Activated CD4-positive, alpha-beta T cell treated with anti-CD3 and anti-CD28 coated beads, Interleukin-2, amount 50 U/mL, for 4 hours (primary cell): ENCODE measurements at places on chromosomes 2 and 18.
A peak's percentile ranks its signal among the peaks of the same experiment; 100 is the strongest.

- no peak for DNase-seq
Observed at GRCh38 chr2:16429431-16430145, 236.0 kb downstream of the CYRIA start.

DNA sequence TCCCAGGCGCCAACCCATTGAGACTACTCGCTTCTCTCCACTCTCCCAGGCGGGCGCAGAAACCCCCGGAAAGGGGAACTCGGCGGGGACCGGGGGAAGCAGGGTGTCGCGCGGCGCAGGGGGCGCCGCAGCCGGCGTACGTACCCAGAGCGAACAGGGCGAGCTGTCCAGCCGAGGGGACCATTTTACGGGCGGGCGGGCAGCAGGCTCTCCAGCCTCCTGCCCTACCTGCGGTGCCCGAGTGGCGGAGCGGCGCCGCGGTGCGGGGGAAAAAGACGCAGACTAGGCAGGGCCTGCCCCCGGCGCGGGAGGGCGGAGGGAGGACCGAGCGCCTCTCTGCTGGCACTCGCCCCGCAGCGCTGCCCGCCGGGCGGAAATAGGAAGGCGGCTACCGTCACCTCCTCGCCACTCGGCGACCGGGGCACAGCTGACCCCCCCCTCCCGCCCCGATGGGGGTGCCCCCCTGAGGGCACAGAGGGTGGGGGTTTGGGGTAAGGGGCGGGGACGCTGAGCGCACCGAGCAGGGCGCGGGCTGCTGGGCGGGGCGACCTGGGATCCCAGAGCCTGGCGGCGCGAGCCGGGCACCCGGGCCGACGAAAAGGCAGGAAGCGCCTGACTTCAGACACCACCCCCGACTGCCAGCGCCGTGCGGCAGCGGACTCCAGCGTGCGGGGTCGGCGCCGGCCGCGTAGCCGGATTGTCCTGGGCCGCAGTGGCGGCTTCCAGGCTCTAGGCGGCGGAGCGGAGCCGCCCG, at the start of gene TGFA:
Gene TGFA (minus strand): TSS at position 243 of the 754 bp plus-strand sequence. CDS start 59 bp downstream, at position 184.
- DNase-seq: peak; percentile 56

DNA sequence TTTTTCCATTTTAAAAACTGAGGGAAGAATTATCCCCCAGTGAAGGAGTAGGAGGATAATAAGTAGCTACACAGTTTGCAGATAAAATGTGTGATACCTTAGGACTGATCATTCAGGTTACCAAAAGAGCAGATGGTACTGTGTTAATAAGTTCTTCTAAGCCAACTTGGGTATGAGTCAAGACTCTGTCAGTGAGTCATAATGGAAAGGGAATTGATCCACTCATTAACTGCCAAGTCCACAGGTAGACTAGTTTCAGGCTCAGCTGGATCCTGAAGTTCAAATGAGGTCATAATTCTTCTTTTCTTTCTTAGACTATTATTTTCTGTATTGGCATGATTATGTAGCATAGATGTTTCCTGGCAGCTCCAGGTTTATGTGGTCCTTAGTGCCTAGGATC, 142.4 kb upstream of the ALPP start:
- no peak for DNase-seq

DNA sequence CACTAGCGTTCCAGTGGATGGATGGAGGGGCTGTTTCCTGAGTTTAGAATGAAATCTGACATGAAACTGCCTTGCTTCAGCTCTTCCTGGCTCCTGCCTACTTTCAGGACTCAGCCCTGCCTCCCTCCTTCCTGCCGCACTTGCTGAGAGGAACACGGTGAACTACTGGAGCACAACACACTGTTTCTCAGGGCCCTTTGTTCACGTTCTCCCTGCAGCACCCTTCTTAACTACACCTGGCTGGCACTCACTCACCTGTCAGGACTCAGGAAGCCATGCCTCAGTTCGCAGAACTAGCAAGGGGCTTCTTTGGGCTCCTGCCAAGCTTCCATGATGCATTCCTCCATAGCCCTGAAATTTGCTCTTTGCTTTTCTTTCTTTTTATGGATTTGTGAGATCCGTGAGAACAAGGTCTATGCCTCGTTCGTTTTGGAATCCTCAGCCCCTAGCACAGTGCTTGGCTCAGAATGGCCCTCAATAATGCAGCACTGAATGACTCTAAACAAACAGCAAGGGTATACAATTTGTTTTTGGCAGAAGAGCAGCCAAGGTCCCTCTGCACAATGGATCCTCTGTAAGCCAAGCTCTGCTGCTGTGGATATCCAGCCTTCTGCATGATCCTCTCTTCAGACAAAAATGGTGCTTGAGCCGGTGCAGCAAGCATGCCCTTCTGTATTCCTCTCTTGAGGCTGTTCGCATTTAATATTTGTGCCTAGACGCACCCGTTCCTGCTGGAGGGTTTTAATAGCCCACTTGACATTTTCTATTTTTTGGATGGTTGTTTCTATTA, 357.0 kb downstream of the TSN start:
- DNase-seq: no peak

GRCh38 chr2:119575439-119575838, 31.2 kb downstream of the CFAP221 start:
- no peak for DNase-seq

DNA sequence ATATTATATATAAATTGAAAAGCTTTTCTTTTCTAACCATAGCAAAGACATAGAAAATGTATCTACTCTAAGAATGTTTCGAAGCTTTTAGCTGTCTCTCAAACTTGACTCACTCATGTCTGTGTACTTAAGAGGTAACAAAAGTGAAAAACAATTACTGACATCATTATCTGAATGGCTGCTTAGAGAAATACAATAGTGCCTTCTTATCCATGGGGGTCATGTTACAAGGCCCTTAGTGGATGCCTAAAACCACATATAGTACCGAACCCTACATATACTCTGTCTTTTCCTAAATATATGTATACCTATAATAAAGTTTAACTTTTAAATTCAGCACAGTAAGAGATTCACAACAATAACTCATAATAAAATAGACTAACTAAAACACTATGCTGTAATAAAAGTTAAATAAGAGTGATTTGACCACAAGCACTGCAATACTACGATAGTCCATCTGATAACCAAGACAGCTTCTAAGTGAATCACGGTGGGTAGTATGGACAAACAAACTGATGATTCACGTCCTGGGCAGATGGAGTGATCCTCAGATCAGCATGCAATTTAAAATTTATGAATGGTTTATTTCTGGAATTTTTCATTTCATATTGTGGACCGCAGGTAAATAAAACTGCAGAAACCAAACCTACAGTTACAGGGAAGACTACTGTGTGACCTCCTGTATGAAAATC, 246.2 kb downstream of the XIRP2 start:
- no peak for DNase-seq

DNA sequence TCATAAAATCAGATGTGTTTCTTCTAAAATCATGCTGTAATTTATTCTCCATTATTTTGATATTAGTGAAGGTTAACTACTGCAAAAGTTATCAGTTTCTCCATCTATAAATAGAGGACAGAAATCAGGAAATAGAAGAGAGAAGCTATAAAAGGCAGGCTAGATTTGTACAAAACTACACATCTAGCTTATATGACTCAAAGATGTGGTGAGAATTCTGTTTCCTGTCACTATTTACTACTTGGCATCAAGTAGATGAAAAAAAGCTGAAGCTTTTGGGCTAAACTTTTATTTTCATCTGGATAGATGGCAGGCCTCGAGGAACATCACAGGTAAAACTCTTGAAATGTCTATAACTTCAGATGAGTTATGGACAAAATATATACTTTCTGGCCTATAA, 49.8 kb upstream of the NAB1 start:
- no peak for DNase-seq

GRCh38 chr2:173094731-173095130, 19.1 kb downstream of the MAP3K20 start:
- DNase-seq: no peak

- no peak for DNase-seq
Observed at GRCh38 chr2:191724015-191724414, 46.1 kb downstream of the NABP1 start.

DNA sequence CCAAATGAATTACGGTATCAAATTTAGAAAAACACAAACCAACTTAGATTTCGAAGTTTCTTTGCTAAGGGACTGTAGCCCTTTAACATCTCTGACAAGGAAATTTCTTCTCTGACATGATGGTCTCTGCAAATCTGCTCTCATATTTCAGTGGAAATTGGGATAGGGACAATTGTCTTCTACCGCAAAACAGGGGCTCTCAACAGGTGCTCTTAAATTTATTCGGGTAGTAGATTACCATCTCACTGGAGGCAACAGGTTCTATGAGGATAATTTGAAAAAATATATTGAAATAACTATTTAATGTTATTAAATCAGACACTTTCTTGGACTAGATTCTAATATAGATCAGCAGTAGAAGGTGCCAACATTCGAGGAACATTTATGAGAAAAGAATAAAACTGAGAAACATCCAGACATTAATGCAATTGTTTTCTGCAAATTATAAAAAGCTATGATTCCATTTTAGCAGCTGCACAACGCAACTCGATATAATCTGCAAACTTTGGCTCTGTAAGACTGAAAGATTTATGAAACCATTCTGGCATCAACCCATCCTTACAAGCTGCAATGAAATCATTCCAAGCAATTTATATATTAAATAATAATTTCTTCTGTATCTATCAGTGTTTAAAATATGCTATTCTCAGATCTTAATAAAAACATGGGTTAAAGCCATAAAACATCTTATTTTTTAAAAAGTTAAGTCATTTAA, 10.0 kb upstream of the BCL2 start:
- no peak for DNase-seq

DNA sequence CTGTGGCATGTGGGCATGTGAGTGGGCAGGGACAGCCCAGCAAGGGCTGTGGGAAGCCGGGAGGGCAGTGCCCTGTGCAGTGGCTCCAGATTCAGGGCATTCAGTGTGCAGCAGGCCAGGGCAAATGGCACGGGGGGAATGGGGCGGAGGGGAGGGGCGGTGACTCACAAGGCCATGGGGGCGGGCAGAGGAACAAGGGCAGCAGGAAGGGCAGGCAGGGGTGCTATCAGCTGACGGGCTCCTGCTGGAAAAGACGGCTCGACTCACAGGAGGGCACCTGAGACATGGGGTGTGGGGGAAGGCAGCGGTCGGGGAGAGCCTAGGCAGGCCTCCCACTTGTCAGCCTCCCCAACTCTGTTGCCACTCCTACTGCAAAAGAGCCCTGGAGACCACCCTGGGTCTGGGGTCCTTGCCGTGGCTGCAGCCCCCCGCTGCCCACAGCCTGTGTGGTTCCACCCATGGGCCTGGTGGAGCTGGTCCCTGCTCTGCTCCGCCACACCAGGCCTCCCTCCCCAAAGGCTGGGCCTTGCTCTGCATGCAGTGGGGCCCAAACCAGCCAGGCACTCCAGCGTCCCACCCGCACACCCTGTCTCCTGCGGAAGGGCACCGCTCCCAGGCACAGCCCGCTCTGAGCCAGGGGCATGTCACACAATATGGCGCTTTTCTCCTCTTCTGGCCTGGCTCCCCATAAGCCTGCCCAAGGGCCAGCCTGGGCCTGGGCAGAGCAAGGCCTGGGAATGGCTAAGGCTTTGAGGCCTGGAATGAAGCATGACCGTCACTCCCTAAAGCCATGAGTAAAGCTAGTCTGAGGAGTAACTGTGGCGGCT, 25.9 kb downstream of the HS6ST1 start:
- no peak for DNase-seq

DNA sequence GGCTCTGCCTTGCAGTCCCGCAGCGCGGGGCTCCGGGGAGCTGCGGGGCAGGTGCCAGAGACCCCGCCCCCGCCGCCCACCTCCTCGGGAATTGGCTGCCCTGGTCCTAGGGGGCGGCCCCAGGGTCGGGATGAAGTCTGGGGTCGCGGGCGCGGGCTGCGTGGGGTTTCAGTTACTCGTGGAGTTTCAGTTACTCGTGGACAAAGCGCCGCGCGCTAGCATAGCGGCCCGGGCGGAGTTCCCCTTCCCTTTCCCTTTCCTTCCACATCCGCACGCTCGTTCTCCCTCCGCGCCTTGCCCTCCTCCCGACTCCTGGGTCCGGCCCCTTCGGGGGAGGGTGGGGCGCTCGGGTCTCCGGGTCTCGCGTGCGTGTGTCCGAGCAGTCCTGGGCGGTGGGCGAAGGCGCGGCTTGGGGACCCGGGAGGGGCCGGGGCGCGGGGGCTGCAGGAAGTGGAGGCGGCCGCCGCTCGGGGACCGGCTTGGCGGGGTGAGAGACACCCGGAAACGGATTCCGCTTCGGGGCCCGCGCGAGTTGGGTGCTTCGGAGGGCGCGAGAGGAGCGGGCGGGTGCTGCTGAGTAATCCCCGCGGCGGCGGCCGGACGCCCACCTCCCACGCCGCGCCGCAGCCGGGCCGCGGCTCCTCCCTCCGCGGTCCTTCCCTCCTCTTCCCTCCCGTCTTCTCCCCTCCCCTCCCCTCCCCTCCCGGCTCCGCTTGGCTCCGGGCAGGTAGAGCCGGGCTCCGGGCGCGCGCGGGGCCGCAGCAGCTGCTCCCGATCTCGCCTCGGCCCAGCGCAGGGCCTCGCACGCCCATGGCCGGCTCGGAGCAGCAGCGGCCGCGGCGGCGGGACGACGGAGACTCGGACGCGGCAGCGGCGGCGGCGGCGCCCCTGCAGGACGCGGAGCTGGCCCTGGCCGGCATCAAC, at the start of gene TTC39C:
Gene TTC39C (plus strand): TSS at position 693 of the 924 bp plus-strand sequence. CDS start 118 bp downstream, at position 811.
- DNase-seq: peak; percentile 84

GRCh38 chr2:71129114-71129901, 721 bp downstream of the MCEE start:
- DNase-seq: no peak
